ENCODE measurements at places on chromosomes 6 and 20.

DNA sequence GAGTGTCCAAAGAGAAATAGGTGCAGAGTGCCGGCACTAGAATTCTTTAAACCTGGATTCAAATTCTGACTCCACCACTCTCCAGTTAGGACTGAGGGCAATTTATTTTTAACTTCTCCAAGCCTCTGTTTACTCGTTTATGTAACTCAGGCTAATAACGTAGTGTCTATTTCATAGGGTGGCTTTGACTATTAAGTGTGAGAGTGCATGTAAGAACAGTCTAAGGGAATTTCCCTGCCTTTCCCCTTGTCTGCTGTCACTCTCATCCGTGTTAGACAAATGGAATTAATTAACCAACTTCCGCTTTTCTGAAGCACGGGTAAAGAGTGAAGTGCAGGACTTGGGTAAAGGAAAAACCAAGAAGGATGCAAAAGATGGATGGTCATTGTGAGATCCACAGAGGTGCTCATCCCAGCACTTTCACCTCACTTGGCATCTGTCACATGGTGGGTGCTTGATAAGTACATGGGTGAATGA is 4.1 kb upstream of the ZKSCAN8 start:
- peak; percentile 46 for DNase-seq

GRCh38 chr6:126826166-126826714 is 292.2 kb upstream of the RSPO3 start:
- no peak for DNase-seq

- DNase-seq: no peak
Observed at GRCh38 chr20:15706719-15707118, 866.5 kb downstream of the KIF16B start.

- no peak for DNase-seq
Observed at GRCh38 chr6:153852481-153852880, 186.6 kb upstream of the OPRM1 start.

DNA sequence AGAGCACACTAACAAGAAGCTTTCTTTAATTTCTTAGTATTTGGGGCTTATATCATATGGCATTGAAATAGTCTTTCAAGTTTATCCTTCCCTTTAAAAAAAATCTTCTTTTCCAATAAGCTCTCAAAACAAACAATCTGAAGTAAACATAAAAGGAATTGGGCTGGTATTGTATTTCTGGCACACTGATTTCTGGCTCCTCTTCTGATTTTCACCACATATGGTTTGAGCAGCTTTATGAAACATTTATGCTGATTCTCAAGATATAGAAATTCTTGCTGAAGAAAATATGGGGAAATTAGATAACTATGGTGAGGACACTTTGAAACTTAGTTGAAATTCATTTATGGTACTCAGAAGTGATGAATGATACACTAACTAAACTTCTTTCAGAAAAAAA is 467.2 kb downstream of the TFAP2B start:
- DNase-seq: no peak

- DNase-seq: no peak
Observed at GRCh38 chr20:53960579-53961272, 109.7 kb downstream of the BCAS1 start.

GRCh38 chr6:99467509-99468106 is 42.5 kb upstream of the PNISR start:
- no peak for DNase-seq

- peak; percentile 72 for DNase-seq
Observed at GRCh38 chr20:50191544-50192363, 1.1 kb downstream of the CEBPB start.

DNA sequence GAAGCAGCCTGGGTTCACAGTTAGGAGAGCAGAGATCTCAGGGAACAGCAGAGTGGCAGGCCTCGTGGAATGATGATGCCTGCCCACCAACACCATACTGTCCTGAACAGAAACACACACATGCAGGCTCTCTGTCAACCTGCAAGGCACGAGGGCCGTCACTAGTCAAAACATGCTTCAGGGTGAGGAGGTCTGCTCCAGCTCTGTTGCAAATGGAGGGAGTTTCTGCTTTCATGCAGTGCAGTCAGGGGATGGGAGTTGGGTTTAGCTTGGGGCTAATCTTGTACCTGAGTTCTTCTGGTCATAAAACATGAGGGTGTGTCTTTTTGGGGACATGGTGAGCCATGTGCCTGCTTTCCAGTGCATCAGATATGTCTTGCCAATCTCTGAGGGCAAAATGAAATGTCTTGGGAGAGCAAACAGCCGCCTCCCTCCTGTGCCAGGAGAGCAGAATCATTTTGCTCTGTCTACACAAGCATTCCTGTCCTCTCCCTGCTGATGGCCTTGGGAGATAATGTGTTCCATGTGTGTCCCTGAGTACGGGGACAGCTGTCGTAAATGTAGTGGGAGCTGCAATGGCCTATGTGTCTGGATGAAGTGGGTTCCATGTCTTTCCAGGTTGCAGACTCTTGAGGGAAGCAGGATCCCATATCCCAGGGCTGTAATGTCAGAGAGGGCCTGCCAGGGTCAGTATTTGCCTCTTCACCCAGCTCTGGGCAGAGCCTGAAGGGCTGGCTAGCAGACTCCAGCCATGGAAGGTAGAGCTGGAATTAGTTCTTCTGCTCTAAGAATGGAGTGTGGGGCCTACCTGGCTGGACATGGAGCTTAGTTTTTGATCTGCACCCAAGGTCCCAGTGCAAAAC is 40.6 kb downstream of the MAFB start:
- DNase-seq: no peak

- peak; percentile 65 for DNase-seq
Observed at GRCh38 chr6:33018904-33019303, 9.5 kb upstream of the HLA-DOA start.

GRCh38 chr6:129651291-129651691 is 58.7 kb downstream of the ARHGAP18 start:
- no peak for DNase-seq

- no peak for DNase-seq
Observed at GRCh38 chr20:24987873-24988835, 4.4 kb downstream of the APMAP start.

DNA sequence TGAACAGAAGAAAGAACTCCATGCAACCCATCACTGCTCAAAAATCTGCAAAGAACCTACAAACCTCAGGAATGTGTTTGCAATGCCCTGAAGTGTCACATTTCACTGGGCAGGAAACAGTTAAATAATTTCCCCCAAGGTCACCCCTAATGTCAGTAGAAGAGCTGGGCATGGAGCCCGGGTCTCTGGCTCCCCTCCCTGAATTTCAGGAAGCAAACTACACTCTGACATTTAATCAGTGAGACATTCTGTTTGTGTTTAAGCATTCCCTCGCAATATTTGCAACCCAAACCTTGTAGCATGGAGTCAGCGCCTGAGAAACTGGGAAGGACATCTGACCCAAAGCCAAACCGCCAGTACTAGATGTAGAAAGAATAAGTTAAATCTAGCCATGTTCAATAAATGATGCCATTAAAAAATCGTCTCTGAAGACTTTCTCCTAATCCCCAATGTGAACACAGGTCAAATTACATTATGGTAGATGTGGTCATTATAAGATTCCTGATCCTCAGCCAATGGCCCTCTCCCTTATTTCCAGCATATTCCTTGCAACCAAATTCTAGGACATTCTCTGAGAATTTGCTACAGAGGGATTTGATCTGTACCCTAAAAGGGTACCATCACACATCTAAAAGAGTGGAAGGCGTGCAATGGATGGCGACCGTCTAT is 91.2 kb upstream of the ADTRP start:
- no peak for DNase-seq

DNA sequence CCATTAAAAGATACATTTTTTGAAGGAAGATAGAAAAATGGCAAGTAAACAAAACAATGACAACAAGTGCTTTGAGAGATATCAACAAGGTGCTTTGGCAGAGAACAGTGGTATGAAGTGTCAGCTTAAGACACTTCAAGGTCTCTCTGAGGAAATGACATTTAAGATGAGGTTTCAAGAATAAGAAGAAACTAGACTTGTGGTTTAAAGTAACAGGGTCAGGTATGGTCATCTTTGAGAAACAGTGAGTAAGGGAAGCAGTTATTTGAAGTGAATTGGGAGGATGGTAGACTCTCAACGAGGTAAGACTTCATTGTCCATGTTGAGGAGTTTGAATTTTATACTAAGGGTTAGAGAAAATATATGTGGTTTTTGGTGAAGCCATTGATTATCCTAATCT is 77.8 kb downstream of the SYCP2L start:
- DNase-seq: no peak

DNA sequence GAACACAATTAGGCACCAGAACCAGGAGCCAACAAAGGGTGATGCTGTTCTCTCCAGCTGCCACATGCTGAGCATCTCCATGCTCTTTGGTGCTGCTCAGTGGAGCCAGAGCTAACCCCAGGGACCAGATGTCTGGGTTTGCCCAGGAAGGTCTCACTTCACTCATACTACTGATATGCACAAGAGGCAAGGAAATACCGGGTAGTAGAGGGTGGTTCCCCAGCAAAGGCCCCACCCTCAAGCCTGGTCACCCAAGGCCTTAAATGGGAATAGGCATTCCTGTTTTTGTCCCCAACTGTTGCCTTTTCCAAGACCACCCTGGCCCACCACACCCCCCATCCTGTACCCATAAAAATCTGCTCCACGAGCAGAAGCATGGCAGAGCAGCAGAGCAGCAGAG is 204.5 kb upstream of the TAB2 start:
- peak; percentile 20 for DNase-seq

DNA sequence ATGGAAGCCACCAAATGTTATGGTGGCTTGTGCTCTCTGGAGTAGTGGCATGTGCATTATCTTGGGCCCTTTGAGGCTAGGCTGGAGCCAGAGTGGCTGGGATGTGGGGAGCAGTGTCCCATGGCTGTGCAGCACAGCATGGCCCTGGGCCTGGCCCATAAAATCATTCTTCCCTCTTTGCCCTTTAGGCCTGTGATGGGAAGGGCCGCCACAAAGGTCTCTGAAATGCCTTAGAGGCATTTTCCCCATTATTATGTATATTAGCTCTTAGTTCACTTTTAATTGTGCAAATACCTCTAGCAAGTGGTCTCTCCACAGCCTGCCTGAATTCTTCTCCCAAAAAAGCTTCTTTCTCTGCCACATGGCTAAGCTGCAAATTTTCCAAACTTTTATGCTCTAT is 297.3 kb upstream of the IRAK1BP1 start:
- no peak for DNase-seq

DNA sequence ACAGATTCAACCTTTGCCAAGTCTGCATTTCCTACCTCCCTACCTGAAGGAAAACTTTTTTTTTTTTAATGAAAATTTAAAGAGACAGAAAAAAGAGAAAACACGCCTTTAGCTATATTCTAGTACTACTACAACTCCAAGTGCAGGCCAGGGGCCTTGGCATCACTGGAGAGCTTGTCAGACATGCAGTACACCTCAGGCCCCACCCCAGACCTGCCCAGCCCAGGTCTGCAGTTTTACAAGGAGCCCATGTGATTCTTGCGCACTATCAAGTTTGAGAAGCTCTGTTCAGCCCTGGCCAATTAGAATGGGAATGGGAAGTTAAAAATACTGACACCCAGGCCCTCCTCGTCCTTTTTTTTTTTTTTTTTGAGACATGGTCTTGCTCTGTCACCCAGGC is 85.0 kb downstream of the NFATC2 start:
- DNase-seq: no peak

DNA sequence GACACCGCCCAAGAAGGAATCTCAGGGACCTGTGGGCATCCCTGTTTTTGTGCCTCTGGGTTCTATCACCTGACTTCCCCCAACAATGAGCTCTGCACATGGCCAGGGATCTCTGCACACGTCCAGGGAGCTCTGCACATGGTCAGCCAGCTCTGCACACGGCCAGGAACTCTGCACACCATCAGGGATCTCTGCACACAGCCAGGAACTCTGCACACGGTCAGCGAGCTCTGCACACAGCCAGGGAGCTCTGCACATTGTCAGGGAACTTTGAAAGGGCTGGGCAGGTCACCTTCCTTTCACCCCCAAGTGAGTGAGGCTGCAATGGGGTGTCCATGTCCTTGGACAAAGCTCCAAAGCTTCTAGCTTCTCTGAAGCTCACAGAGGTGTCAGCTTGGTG is 5.2 kb upstream of the SLCO4A1 start:
- DNase-seq: no peak

- no peak for DNase-seq
Observed at GRCh38 chr6:128156321-128157111, 255.7 kb upstream of the THEMIS start.

DNA sequence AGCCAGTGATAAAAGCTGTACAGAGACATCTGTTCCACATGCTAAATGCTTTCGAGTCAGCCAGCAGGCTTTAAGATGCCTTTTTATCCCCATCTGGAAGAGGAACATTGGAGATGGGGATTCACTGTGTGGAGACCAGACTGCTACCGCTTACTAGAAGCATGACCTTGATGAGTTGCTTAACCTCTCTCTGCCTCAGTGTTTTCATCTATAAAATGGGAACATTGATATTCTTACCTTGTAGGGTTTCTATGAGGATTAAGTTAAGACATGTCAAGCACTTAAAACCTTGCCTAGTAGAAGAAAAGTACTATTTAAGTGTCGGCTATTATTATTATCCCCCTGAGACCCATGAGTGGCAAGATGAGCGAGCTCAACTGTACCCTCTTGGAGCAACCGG is 165.3 kb upstream of the SNX9 start:
- no peak for DNase-seq

- no peak for DNase-seq
Observed at GRCh38 chr20:63414720-63415430, 53.7 kb upstream of the CHRNA4 start.

GRCh38 chr20:39676857-39677391 is 714.8 kb downstream of the DHX35 start:
- no peak for DNase-seq

DNA sequence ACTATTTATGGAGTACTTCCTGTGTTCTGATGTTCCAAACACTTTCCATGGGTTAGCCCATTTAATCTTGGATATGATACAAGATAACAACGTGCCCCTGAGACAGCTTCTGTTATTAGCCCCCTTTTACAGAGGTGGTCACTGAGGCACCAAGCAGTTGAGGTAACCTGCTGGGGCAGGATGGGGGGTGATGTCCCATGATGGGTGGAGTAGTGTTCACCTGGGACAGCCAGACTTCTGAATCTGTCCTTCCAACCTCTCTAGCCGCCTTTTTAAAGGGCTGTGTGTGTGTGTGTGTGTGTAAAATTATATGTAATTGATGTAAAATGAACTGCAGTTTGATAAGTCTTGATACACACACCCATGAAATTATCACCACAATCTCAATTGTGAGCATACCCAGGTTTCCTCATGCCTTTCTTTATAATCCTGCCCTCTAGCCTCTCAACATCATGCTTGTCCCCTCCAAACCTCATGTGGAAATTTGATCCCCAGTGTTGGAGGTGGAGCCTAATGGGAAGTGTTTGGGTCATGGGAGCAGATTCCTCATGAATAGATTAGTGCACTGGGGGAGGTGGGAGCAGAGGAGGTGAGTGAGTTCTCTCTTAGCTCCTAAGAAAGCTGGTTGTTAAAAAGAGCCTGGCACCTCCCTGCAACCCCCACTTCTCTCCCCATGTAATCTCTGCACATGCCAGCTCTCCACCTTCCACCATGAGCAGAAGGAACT is 39.2 kb downstream of the PLAGL2 start:
- DNase-seq: no peak

Data from activated CD4-positive, alpha-beta T cell treated with anti-CD3 and anti-CD28 coated beads for 36 hours (primary cell).